ENCODE measurements at places on chromosomes 12 and 14.
A peak's percentile ranks its signal among the peaks of the same experiment; 100 is the strongest.

DNA sequence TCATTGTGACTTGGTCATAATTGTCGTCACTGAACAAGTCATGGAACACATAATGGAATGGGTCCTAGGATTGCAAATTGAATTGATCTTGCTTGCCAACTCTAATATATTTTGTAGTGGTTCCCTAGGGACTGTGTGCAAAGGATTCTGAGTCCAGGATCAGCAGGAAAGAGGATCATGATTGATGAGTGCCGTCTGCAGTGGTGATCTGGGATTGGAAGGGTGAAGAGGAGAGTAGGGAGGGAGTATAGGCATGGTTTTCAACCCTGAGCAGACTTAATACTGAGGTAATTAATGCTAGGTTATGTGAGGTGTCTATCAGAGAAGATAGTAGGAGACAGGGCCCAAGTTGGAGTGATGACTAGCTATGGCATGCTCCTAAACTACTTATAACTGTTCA lies 168.9 kb downstream of the ESR2 start:
- DNase-seq: no peak

- no peak for DNase-seq
Observed at GRCh38 chr14:94375552-94376107, 12.8 kb downstream of the SERPINA1 start.

DNA sequence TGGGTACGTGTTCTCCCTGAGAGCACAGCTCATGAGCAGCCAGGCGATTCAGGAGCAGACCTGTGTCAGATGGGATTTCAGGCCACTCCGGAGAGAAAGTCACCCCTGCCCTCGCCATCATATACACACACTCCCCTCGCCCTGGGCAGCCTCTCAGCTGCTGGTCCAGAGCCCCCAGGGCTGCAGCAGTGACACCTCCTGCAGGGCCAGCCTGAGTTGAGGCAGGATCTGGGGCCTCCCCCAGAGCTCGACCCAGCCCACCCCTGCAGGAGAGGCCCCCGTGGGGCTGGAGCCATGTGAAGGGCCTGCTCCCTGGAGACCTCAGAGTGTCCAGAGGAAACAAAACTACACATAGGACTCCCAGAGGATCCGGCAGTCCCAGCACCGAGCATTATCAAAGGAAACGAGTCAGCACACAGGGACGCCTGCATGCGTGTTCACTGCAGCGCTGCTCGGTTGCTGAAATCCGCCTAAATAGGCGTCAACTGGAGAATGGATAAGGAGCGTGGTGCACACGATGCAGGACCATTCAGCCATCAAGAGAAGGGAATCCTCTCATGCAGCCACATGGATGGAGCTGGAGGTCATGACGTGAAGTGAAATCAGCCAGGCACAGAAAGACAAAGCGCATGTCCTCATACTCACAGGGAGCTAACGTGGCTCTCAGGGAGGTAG lies 104.0 kb downstream of the TNFAIP2 start:
- no peak for DNase-seq

DNA sequence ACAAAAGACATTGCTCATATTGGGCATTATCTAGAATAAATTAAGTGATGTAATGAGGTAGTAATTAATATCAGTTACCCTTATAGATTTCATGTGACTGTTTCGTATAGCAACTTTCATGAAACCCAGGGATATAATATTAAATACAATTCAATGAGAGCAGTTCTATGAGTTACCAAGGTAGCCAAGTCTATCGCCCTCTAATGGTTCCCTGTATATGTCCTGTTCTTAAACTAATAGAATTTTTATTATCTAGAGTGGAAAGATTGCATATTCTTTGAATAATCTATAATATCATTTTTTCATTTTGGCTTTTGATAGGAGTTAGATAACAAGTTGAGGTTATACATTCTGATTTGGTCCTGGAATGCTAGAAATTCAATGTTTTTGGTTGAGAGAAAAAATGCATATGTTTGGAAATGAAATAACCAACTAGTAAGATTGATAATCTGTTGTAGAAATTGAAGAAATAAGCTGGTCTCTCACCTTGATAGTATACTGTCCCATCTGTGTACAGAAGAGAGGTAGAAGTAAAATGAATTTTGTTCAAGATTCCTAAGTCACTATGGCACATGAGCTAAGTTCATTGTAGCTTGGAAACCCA lies 59.7 kb downstream of the SCFD1 start:
- DNase-seq: no peak

DNA sequence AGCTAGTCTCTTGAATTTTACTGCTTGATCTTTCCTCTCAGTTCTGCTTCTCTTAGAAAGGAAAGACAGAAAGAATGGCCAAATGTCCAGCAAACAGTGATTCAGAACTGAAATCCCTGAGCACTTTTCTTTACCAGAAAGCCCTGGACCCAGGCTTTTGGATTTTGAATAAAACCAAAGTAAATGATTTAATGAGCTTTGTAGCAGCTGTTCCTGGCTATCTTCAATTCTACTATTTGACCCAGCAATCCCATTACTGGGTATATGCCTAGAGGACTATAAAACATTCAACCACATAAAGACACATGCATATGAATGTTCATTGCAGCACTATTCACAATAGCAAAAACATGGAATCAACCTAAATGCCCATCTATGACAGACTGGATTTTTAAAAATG lies 187.2 kb downstream of the PRKD1 start:
- no peak for DNase-seq

DNA sequence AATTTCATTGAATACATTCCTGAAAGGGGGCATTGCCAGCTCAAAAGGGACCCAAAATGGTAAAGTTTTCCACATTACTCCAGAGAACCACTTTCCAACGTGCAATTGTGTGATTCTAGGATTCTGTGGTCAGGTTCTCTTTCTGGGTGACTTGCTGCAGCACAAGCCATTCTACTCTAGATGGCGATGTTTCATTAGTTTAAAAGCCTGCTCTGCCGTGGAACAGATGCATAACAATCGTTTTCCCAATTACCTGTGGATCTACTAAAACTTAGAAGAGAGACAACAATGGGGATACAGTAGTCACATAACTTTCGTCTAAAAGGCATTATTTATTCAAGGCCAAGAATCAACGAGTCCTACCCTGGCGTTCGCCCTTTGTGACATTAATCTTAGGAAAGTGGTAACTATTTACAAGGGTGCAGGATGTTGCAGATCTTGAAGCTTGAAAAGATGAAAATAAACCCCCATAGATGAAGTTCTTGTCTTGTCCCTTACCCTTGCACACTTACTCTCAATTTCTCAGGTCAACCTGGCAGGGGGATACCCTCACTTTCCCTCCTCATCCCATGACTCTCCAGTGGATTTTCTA lies 400.9 kb downstream of the SNAPC1 start:
- peak; percentile 28 for DNase-seq

DNA sequence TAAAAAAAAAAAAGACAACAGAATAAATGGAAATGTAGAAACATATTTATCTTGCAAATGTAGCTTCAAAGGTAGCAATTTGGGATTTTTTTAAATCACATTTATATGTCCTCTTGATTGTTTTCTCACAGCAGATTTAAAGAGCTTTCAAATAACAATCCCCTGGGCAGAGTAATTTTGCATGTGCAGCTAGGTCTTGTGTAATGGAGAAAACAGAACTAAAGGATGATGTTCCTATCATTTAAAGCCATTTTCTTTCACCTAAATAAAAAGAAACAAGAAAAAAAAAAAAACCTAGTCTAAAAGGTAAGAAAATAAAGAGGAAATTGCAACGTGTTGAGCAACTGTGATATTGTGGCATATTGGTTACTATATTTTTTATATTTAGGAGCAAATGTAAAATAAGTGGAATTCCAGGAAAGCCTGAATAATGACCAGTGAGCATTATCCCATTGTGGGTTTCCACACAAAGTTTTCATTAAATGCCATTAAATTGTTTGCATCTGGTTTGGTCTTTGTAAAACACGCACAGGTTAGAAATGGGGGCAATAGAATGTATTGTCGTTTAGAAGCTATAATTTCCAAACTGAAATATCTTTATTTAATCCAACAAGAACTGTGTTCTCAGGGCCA lies 215.6 kb downstream of the SLC6A15 start:
- peak; percentile 82 for DNase-seq
